ENCODE measurements at places on chromosomes 11 and 22.

DNA sequence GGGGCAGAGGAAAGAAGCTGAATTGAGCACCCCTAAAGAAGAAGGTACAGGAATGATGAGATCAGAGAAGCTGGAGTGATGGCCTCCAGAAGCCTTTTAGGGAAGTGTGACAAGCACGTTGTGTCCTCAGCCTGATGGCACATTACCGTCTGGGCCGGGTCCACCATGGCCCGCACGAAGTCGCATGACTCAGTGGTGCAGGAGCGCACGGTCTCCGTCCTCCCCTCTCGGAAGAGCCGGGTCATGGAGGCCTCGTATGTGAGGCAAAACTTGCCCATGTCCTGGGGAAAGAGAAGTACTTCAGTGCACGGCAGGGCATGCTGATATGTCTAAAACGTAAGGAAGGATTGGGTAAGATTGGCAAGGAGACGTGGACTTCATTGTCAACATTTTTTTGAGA lies 11.2 kb upstream of the TESMIN start:
- DNase-seq, result no peak

DNA sequence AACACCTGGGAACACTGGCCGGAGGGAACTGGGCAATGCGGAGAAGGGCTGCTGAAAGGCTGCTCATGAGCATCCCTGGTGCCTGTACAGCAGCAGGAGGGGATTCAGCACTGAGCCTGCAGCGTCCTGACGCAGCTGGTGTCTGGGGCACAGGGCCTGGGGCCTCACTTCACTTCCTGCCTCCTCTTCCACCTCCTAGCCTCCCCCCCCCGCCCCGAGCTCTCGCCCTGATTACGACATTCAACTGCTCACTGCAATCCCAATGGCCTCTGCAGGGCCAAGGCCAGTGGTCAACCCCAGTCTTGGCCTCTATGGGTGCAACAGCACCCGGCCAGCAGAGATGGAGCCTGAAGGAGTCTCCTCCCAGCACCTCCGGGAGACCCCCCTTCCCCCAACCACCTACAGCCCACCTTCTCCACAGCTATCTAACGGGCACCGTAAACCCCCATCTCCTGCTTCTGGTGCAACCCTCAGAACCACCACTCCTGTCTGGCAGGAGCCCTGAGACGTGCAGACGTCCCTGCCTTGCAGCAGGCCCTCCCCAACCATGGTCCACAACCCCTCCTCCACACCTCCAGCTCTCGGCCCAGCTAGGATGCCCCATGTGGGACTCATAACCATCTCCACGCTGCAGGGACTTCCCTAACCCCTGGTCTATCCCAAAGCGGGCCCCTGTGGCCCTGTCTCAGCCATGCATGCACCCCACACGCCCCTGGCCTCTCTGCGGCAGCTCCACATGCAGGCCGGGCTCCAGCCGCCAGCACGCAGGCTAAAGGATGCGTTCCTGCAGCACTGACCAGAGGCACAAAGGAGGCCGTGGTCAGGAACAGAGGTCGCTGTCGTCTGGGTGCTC lies 38.2 kb downstream of the BRD1 start:
- no peak for DNase-seq

DNA sequence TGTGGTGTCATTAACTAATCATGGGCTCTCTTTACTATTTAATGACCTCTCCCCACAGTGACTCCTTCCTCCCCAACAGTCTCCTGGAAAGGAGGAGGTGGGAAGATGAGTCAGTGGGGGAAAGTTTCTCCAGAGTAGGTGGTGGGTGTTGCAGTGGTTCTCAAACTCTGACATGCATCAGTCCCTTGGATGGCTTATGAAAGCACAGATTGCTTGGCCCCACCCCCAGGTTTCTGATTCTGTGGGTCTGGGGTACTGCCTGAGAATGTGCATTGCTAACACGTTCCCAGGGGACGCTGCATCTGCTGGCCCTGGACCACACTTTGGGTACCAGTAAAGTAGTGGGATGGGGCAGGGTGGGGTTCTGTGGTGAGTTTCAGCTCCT lies 9.8 kb downstream of the CD82 start:
- DNase-seq, result no peak

DNA sequence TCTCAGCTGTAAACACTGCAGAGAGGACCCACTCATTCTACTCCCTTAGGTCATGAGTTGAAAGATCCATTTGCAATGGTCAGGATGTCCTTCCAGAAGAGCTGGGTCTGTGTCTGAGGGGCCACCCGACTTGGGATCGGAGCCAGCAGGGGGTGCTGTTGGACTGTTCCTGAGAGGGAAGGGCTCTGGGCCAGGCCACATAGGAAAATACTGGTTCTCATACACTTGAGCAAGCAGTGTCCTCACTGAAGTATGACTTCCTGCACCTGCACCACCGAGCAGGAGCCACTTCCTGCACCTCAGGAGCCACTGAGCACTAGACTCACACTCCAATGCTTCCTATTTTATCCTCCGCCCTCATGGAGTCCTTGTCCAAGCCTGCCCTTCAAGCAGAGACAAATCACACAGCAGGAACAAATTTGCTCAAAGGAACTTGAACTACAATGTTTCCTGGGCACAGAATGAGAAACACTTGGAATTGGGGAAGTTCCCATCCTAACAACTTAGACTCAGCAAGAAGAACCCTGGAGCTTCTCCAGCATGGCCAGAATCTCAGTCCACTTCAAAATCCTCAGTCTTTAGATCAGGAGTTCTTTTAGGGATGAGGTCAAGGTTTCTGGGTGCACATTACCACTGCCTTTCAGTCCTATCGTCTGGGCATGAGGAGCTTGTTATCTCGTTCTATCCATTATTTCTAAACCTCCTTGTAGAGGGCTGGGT lies 36.6 kb upstream of the VPREB1 start:
- peak; percentile 57 for DNase-seq

DNA sequence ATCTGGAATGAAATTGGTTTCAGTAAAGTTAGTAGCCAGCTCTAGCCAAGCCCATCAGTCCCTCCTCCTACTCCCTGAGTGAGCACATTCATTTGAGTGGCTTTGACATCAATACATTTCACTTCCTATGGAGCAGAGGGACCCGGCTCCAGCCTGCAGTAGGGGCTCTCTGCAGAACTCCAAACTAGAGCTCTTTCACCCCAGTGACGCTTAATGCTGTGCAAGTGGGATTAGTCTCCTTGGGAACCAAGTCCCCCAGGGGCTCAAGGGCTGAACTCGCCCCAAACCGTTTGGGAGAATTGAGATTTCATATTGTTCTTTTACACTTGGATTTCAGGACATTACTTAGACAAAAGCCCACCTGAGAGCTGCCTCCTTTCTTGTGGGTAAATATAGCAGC lies 4.4 kb upstream of the FAM181B start:
- DNase-seq, result no peak

DNA sequence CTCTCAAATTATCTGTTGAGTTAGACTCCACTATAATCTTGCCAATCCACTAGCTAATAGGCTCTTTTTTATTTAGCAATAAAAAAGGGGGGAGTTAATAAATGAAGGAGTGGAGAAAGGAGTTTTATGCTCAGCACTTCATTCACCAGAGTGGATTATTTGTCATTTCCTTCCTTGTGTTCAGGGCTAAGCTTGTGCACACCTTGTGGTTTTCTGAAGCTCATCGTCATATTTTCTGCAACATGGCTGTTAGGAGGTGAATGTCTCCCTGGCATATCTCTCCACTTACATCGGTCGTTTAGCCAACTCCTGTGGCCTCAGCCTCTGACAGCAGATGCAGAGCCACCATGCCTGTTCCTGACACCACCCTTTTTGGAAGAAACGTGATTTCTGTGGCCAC lies 83.9 kb upstream of the MTNR1B start:
- DNase-seq, result no peak

GRCh38 chr11:120807414-120808150 lies 216.3 kb upstream of the TBCEL start:
- DNase-seq, result no peak

- no peak for DNase-seq
Observed at GRCh38 chr11:70341881-70342429, 56.4 kb upstream of the CTTN start.

DNA sequence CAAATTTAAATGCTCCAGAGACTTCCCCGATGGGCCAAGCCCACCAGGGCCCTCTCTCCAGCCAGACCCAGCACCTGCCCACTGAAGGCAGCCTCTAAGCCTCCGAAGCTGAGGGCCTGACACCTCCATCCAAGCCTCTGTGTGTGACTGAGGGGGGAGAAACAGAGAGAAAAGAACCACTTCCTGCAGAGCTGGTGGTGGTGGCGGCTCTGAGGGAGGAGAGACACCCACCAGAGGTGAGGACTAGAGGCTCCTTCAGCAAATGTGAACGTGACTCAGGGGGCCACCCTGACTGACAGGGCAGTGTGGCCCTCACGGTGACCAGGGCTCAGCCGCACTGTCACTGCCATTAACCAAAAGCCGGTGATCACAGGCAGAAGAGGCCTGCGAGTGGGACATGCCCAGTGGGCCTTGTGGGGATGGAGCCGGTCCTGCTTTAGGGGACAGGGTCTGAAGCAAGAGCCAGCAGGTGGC lies 31.0 kb upstream of the CD5 start:
- peak; percentile 36 for DNase-seq

DNA sequence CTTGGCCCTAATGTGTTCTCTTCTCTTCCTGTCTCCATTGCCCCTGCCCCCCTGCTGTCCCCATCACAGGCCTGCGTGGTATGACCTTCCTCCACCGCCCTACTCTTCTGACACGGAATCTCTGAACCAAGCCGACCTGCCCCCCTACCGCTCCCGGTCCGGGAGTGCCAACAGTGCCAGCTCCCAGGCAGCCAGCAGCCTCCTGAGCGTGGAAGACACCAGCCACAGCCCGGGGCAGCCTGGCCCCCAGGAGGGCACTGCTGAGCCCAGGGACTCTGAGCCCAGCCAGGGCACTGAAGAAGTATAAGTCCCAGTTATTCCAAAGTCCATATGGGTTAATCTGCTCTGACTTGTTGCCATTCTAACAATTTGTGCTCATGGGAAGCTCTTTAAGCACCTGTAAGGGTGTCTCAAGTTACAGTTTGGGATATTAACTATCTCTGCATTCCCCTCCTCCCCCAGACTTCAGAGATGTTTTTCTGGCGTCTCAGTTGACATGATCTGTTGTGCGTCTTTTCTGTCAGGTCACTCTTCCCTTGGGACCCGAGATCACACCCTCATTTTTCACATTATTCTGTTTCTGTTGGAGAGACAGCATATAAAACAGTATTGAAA lies 60.0 kb downstream of the COMMD9 start:
- no peak for DNase-seq

DNA sequence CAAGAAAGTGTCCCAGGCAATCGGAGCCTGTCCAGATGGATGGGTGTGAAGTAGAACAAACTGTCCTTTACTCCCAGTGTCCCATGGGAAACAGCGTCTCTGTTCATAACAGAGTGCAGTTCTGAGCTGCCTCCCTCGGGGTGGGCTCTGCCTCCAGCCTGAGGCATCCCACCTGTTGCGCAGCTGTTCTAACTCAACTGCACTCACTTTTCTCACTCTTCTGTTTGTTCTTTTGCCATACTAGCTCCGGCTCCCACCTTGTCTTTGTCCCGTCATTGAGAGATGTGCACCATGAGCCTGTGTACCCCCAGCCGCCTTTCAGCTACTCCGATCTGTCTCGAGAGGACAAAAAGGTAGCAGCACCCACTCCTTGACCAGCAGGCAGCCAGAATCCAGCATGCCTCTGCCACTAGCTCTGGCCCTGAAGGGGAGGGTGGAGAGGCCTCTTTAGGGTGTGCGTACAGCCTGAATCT lies 20.7 kb upstream of the CDC42EP2 start:
- no peak for DNase-seq

DNA sequence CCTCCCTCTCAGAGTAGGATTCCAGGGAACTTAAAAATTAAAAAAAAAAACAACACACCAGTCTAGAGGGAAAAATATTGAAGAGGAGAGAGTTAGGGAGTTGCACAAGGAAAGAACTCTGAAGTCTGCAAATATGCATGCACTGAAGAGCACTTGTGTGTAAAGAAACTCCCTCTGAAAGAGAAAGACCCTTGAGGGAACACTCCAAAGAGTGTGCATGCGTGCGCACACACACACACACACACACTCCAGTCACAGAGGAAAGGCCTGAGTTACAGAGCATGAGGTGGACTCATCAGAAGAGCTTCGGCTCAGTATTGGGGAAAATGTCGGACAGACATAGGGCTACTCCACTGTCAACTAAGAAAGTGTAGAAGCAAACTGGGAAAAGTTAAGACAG lies 30.1 kb downstream of the GGTLC2 start:
- DNase-seq, result no peak

GRCh38 chr11:75735181-75735845 lies 17.7 kb downstream of the MOGAT2 start:
- DNase-seq, result no peak

- no peak for DNase-seq
Observed at GRCh38 chr11:12356944-12357655, 20.3 kb upstream of the PARVA start.

- DNase-seq, result no peak
Observed at GRCh38 chr11:130650456-130651030, 202.1 kb downstream of the ADAMTS15 start.

DNA sequence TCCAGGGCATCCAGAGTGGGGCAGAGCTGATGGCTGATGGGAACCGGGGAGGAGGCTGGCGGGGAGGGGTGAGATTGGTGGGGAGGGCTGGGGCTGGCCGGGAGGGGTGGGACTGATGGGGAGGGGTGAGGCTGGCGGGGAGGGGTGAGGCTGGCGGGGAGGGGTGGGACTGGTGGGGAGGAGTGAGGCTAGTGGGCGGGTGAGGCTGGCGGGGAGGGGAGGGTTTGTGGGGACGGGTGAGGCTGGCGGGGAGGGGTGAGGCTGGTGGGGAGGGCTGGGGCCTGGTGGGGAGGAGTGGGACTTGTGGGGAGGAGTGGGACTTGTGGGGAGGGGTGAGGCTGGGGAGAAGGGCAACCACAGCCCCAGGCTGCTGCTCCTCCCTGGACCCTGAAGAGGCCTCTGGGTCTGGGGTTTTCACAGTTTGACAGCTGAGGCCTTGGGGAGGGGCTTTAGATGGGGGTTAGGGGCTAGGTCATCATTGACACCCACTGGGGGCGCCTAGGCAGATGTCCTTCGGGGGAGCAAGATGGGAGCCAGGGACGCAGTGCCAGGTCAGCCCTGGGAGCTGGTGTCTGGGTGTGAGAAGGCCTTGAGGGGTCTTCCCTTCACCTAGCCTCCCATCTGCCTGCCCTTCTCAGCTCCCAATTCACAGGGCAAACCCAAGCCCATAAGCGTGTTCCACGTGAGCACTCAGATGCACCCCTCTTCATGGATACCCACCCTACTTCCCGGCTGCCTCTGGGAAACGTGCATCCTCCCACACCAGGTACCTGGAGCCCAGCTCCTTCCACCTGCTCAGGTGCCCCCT lies 26.7 kb downstream of the PARVG start:
- no peak for DNase-seq

- no peak for DNase-seq
Observed at GRCh38 chr11:130908770-130909625, 7.3 kb downstream of the SNX19 start.
